Stimulated activated CD4-positive, alpha-beta T cell treated with anti-CD3 and anti-CD28 coated beads, Interleukin-15, amount 100 ng/mL, for 48 hours (primary cell): ENCODE measurements at places on chromosomes 7 and 10.

- peak; percentile 33 for DNase-seq
These were observed 7.8 kb downstream of the ELMO1 start for GRCh38 chr7:37440738-37441385.

GRCh38 chr10:101050208-101051069, 11.3 kb upstream of the KAZALD1 start:
- peak; percentile 74 for DNase-seq

GRCh38 chr7:48035967-48036478, 680 bp downstream of the C7orf57 start:
- DNase-seq = no peak

GRCh38 chr10:48332871-48333216, 26.4 kb downstream of the MAPK8 start:
- DNase-seq = no peak

DNA sequence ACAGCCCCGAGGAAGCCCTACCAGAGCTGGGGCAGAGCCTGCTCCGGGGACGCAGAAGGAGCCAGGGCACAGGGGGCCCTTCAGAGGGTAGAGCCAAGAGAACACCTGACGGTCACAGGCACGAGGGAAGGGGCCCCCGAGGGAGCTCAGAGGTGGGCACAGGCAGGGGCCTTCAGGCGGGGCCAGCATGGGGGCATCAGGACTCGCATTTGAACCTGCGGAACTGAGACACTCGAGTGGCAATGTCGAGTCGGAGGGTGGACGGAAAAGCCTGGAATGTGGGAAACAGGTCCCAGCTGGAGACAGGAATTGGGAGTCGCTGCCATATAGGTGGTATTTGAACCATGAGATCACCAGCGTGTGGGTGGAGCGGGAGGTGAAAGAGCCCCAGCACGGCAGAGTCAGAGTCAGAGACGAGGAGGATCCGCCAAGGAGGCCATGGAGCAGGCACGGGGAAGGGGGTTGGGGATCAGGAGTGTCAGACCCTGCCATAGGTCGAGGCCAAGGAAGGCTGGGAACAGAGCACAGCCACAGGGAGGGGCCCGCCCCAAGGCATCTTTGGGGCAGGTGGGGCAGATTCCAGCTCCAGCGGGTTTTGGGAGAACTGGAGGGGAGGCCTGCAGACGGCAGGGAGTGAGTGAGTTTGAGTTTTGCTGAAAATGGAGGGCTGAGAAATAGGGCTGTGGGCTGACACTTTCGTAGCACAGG, 13.8 kb downstream of the STK32C start:
- no peak for DNase-seq

- DNase-seq = no peak
These were observed 8.9 kb upstream of the ATP6V1F start for GRCh38 chr7:128853799-128854198.

GRCh38 chr10:93554316-93554663, 12.2 kb upstream of the FFAR4 start:
- no peak for DNase-seq

- no peak for DNase-seq
These were observed 2.6 kb downstream of the ATRNL1 start for GRCh38 chr10:115095758-115096157.

DNA sequence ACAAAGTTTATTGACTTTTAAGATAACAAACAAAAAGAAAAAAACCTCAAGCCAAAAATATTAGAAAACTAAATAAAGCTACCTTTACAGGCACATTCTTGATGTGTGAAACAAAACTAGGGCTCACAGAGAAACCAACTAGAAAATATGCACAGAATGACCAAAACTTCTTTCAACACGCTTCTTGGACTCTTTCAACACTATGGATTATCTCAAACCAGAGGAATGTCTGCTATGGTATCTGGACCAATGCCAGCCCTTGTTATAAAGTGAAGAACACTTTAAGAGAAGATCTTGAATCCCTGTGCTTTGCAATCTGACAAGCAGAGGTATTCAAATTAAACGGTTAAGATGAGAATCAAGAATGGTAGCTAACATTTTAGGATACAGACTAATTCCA, 76.6 kb downstream of the DNAJC1 start:
- DNase-seq = no peak

DNA sequence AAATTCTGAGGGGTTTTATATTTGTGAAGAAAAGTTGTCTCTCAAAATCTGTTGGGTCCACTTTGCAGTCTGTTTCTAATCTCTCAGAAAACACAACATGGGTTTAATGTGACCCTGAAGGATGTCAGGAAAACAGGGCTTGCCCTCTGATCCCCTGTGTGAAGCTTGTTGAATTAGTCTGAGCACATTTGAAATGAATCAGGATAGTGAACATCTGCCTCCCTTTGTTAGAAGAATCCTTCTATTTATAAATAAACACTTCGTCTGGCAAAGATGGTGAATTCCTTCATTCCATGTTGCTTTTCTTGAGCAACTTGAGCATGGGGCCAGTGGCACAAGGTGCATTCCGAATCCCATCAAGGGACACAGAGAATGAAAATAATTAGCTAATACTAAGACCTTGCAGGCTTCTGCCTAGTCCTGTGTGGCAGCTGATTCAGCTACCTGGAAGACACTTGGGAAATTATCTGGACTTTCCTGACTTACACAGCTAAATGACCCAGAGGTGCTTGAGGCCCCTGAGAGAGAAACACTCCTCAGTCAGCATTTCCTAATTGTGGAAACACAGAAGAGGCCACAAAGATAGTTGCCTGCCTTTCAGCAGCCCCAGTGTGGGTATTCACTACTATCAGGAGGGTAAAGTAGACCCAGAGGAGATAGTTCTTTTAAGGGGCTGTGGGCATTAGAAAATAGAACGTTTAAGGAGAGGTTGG, 305.5 kb downstream of the C7orf25 start:
- DNase-seq = no peak

DNA sequence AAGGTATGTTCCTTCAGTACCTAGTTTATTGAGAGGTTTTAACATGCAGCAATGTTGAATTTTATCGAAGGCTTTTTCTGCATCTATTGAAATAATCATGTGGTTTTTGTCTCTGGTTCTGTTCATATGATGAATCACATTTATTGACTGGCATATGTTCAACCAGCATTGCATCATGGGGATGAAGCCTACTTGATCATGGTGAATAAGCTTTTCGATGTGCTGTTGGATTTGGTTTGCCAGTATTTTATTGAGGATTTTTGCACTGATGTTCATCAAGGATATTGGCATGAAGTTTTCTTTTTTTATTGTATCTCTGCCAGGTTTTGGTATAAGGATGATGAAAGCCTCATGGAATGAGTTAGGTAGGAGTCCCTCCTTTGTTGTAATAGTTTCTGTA, 204.0 kb upstream of the GNAI1 start:
- DNase-seq = no peak

GRCh38 chr10:79984851-79985250, 35.9 kb upstream of the SFTPD start:
- peak; percentile 66 for DNase-seq

DNA sequence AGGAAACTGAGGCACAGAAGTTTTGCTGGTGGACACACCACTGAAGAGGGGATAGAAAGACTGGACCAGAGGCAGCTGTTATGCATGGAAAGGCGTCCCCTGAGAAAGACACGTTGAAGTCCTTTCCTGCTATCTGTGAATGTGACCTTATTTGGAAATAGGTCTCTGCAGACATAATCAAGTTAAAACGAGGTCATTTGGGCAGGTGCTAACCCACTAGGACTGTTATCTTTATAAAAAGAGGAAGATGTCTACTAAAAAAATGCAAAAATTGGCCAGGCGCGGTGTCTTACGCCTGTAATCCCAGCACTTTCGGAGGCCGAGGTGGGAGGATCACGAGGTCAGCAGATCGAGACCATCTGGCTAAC, 31.6 kb downstream of the ELMO1 start:
- DNase-seq = no peak

DNA sequence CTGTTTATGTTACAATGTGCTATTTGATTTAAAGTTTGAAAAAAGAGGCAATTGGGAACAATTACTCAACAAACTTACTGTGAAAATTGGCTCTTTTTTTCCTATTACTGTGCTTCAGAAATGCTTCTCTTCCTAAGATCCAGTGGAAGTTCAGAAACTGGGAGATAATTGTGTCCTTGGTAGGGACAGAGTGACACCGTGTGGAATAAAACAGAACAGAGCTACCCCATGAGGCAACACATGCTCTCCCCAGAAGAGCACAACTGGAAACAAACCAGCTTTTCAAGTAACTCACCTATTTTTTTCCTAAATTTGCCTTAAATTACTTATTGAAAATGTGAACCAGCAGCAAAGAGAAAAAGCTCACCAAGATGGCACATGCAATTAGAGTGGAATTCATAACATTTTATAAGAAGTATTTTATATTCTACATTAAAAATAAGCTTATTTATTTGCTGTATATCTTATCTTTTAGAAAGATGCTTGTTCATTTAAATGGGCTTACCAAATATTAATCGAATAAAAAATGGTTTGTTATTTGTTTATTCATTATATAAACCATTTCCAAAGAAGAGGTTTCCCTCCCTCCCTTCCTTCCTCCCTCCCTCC, 346.1 kb upstream of the ANKRD30A start:
- DNase-seq = no peak

DNA sequence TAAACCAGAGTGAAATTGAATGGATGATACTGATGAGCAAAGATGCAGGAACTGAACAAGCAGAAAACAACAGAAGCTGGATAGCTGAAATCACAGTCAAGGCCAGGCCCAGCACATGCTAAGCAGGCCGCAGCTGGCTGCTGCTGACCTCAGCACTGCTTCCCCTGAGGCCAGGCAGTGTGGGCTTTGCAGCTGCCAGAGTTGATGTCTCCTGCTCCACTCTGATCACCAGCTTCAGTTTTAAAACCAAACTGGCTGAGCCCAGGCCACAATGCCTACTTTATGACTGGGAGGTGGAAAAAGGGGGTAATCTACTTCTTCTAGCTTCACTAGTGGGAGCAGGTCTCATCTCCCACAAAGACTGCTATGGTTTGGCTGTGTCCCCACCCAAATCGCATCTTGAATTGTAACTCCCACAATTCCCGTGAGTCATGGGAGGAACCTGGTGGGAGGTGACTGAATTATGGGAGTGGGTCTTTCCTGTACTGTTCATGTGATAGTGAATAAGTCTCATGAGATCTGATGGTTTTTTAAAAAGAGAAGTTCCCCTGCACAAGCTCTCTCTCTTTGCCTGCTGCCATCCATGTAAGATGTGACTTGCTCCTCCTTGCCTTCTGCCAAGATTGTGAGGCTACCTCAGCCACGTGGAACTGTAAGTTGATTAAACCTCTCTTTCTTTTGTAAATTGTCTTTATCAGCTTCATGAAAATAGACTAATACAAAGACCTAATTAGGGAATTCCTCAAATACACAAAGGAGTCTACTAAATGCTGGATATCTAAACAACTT, 136.4 kb upstream of the ITGB1 start:
- no peak for DNase-seq

- no peak for DNase-seq
These were observed 20.5 kb downstream of the CASD1 start for GRCh38 chr7:94530109-94530508.

GRCh38 chr7:135978624-135979023, 1.5 kb upstream of the MTPN start:
- DNase-seq = no peak

DNA sequence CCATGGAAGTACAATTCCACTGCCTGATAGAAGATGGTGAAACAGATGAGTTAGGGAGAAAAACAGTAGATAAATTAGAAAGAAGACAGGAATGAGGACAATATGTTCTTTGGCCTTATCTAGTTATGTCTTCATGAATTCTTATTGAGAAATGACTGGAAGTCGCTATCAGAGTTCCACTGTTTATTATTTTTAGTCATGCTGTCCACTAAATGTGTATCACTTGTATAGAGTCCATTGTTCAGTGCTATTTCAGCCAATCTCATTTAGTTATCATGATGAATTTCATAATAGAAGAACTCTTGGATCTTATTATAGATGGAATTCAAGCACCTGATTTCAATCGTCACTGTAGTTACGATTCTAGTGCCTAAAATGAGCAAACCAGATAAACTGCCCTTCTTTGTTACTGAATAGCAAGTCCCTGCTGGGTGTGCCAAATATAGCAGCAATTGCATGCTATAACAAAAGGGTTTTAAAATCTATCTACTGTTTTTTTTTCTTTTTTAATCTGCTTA, 177.7 kb upstream of the COL1A2 start:
- DNase-seq = no peak

- DNase-seq = no peak
These were observed 64.6 kb upstream of the ELN start for GRCh38 chr7:73963252-73963822.

DNA sequence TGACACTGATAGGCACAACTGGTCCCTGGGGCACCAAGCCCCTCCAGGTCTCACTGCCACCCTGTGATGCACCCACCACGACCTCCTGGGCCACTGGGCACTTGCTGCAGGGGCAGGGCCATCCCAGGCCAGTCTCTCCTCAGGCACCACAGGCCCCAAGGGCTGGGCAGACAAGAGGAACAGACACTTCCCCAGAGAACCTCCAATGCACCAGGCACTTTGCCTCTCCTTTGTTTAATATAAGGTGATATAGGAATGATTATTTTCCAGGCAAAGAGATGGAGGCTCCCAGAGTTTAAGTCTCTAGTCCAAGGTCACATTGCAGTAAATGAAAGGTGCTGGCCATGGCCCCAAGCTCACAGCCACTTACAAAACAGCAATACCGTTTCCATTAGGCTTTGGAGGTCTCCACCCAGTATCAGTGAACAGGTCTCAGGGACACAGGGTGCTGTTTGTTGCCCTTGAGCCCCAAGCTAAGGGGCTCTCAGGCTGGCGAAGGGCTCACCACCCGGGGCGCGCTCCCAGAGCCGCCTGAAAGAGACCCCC, 4.5 kb downstream of the DEPP1 start:
- no peak for DNase-seq

GRCh38 chr7:99737726-99738125, 2.7 kb upstream of the CYP3A7 start:
- DNase-seq = no peak

DNA sequence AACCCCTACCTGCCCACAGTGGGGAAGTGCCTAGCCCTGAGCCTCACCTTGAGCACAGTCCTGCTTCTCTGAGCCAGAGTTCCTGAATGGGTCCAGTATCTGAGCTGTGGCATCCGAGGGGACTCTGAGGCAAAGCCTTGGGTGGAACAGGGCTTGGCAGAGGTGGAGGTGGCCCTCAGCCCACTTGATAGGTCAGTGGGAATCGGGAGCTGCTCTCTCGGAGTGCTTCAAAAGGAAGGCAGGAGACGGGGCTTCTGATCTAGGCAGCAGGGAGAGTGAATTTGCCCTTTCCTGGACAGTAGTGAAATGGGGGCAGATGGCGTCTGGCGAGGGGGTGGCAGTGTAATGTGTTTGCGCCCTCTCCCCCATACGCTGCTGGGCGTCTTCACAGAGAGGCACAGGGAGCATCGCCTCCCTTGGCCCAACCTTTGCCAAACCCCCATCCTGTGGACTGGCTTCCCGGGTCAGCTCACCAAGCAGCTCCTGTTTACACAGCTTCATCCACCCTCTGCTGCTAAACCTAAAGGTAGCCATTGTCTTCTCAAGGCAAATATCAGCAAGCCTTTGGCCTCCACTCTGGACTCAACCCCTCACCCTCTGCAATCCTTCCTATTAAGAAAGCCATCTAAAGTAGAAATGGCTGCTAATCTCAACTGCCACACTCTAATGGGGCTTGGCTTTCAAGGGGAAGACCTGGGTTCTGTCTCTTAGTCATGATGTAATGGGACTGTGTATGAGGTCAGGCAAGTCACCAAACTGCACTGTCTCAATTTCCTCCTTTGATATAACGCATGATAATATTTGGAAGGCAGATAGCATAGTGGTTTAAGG, 21.1 kb upstream of the VDAC2 start:
- no peak for DNase-seq
